Stimulated activated CD8-positive, alpha-beta memory T cell treated with anti-CD3 and anti-CD28 coated beads, Interleukin-15, amount 100 ng/mL, for 4 hours (primary cell): ENCODE measurements at places on chromosomes 5 and 9.

- no peak for DNase-seq
Observed at GRCh38 chr5:146586752-146587151, 70.8 kb upstream of the GPR151 start.

- no peak for DNase-seq
Observed at GRCh38 chr5:137265457-137265856, 233.7 kb downstream of the SPOCK1 start.

- no peak for DNase-seq
Observed at GRCh38 chr5:168651648-168652047, 72.5 kb upstream of the PANK3 start.

DNA sequence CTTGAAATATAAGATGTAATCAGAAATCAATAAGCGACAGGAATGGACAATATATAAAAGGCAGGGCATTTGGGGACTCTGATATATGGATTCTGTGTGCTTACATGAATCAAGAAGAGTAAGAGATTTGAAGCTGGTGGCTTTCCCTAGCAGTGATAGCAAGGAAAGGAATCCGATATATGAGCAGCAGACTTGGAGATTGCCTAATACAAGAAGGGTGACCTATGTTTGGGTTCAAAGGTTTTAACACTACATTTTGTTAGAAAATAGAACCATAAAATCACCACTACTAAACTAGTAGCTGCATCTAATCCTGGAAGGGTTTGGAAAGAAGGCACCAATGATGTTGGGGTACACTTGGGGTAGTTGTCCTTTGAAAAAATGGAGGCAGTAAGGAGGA lies 2.4 kb upstream of the OR1L3 start:
- DNase-seq = no peak

DNA sequence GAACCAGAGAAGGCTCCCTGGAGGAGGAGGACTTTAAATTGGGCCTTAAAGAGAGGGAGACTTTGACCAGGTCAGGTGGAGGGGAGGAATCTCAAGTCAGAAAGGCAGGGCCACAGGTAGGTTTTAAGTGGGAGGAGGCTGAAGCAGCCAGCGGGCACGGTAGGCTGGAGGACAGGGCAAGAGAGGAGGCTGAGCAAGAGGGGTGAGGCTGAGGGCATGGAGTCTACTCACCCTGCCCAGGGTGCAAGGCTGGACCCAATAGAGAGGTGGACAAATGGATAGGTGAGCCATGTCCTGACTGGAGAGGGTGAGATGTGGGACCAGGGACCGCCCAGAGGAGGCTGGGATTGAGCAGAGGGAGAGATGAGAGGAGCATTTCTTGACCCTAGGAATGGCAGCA lies 25.6 kb upstream of the TRIM14 start:
- DNase-seq = no peak

GRCh38 chr9:93712896-93713295 lies 136.5 kb downstream of the PHF2 start:
- no peak for DNase-seq

- DNase-seq = no peak
Observed at GRCh38 chr5:71475788-71476384, 20.4 kb downstream of the BDP1 start.

DNA sequence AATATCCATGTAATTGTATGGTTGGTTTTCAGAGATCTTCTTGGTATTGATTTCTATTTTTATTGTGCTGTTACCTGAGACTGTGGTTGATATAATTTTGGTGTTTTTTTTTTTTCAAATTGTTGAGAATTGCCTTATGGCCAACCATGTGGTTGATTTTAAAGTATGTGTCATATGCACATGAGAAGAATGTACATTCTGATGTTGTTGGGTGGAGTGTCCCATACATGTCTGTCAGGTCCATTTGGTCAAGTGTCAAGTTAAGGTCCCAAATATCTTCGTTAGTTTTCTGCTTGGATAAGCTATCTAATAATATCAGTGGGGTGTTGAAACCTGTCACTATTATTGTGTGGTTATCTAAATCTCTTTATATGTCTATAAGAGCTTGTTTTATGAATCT lies 160.0 kb upstream of the ITGA1 start:
- no peak for DNase-seq

DNA sequence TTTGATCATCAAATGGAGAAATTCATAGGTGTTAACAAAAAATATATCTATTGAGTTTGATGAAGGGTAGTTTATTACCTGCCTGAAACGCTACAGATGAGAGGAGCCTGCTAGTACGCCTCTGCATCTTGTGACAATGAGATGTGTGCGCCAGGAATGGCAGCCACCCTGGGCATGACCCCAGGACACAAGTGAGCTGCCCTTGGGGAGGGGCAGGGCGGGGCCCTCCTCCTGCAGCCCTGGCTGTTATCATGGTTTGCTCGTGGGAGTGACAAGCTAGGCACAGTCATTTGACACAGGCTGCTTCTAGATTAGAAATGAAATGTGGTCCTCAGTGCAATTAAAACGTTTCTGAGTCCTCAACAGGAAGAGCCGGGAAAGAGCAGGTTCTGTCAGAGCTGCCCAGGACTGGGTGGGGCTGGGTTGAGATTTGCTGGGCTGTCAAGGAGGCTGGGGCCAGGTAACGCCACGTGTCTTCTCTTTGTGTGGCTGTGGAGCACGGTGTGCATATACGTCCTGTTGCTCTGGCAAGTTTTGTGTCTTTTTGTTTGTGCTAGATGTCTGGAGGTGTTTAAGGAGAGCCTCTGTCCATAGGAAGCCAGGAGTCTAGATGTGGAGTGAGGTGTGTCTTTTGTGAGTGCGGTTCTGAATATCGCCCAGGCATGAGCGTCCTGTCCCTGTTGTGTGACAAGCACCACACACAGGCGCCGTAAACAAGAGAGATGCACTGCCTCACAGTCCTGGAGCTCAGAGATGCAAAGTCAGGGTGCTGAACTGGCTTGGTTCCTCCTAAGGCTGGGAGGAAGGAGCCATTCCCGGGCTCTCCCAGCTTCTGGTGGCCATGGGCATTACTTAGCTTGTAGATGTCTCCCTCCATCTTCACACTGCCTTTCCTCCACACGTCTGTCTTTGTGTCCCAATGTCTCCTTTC lies 129.0 kb upstream of the IRX4 start:
- DNase-seq = no peak

GRCh38 chr5:134772461-134773125 lies 14.0 kb downstream of the DDX46 start:
- no peak for DNase-seq

GRCh38 chr9:472479-473075 lies 257.9 kb downstream of the DOCK8 start:
- no peak for DNase-seq
